ENCODE measurements at places on chromosomes 5 and 9.

DNA sequence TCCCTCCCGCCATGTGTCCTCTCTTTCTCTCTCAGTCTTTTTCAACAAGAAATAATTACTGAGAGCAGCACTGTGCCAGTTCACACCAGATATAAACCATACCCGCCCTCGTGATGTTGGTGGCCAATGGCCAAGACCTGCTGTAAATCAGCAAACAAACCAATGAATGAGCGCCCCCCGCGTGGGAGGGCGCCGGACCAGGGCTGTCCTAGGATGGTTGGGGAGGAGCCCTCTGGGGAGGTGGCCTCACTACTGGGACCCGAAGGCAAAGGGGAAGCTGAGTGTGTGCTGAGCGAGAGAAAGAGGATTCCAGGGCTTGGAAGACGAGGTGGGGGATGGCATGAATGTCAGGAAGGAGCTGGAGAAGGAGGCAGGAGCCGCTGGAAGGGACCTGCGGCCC, 51.2 kb upstream of the BARHL1 start:
- no peak for DNase-seq

DNA sequence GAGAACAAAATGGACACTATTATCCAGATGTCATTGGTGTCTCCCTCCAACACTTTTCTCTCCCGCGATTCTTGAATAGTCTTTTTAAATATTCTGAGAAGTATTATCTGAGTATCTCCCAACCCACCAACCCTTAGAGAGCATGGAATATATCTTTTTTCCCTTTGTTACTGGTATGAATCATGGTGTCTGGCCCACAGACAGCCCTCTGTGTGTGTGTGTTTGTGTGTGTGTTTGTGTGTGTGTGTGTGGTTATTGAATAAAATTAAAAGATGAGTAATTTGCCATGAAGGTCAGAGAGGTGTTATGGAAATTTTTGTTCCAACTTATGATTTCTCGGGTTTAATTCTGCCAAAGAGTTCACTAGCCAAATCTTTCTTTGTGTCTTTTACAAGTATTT, 47.7 kb downstream of the CAMK4 start:
- no peak for DNase-seq

- DNase-seq = no peak
Observed at GRCh38 chr5:122599000-122599399, 175.9 kb upstream of the SNX2 start.

DNA sequence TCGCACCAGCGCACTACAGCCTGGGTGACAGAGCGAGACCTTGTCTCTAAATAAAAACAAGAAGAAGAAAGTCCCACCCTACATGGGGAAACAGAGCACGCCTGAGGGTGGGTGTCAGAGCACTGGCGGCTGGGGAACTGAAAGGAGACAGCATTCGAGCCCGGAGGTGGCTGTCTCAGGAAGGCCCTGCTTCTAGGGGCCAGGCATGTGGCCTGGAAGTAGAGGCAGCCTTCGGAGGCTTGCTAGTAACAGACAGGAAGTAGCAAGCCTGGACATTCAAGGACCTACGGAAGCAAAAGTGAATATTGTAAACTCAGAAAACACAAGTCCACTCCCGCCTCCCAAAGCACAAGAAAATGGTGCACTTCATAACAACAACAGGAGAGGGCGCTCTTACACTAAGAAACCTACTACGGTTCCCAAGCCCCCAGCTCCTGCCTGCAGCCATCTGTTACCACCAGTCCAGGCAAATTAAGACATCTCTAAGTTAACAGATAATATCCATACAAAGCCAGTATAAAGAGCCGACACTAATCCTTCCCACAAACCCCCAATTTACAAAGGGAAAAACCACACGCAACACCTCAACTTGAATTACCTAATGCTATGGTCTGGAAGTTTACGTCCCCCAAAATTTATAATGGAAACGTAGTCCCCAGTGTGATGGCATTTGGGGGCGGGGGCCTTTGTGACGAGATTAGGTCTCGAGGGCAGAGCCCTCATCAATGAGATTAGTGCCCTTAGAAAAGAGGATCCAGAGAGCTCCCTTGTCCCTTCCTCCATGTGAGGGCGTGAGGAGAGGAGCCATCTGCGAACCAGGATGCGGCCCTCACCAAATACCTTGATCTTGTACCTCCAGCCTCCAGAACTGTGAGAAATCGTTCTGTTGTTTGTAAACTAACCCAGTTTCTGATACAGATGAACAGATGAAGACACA, 7.7 kb downstream of the RASGEF1C start:
- no peak for DNase-seq

GRCh38 chr5:134511796-134512660, 13.4 kb upstream of the JADE2 start:
- DNase-seq = no peak

DNA sequence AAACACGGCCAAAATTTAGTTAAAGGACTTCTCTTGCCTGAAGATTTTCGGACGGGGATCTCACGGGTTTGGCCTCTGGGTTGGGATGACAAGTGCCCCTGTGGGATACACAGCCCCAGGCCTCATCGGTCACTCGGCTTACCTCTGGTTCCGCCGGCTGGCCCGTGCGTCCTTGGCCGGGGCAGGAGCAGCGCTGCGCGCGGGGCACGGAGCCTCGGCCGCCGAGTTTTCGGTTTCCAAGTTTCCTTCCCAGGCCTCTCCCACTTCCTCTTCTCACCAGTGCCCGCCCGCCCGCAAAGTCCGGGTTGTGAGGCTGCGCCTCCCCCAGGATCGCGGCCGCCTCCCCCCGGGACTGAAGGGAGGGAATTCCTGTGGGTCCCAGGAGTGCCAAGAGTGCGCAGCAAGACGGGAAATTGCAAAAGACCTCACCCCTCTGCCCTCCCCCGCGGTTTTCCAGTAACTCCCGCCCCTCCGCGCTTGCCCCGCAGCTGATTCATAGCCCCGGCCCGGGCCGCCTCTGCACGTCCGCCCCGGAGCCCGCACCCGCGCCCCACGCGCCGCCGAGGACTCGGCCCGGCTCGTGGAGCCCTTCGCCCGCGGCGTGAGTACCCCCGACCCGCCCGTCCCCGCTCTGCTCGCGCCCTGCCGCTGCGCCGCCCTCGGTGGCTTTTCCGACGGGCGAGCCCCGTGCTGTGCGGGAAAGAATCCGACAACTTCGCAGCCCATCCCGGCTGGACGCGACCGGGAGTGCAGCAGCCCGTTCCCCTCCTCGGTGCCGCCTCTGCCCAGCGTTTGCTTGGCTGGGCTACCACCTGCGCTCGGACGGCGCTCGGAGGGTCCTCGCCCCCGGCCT, at the start of gene OSMR:
TSS of gene OSMR (plus strand) at position 487 of the 853 bp plus-strand sequence. CDS start 23,033 bp downstream, outside the sequence.
- no peak for DNase-seq

DNA sequence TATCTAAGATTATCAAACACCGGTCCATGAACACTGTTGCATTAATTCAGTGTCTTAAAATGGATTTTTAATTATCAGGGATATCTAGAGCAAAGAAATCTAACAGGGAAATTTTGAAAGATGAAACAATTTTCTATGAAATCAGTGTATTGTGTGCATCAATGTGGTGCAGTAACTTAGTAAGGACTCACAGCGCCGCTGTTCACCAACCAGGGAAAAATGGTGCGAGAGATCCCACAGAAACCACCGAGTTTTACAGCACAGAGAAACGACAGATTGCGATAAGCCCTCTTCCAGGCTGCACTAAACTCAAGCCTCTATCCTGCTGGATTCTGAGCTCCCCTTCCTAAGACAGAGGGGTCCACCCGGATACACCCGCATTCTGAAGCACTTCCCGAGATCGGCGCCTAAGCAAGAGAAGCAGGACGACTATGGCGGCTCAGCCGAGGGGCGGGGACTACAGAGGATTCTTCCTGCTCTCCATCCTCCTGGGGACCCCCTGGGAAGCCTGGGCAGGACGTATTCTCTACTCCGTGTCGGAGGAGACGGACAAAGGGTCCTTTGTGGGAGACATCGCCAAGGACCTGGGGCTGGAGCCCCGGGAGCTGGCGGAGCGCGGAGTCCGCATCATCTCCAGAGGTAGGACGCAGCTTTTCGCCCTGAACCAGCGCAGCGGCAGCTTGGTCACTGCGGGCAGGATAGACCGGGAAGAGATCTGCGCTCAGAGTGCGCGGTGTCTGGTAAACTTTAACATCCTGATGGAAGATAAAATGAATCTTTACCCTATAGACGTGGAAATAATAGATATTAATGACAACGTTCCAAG, at the start of gene PCDHGA7:
TSS of gene PCDHGA7 (plus strand) at position 274 of the 826 bp plus-strand sequence. CDS start at position 432, 158 bp downstream.
- no peak for DNase-seq

- DNase-seq = no peak
Observed at GRCh38 chr5:68320413-68320986, 104.9 kb downstream of the PIK3R1 start.

GRCh38 chr5:157282150-157282549, 16.2 kb downstream of the CYFIP2 start:
- DNase-seq = no peak

DNA sequence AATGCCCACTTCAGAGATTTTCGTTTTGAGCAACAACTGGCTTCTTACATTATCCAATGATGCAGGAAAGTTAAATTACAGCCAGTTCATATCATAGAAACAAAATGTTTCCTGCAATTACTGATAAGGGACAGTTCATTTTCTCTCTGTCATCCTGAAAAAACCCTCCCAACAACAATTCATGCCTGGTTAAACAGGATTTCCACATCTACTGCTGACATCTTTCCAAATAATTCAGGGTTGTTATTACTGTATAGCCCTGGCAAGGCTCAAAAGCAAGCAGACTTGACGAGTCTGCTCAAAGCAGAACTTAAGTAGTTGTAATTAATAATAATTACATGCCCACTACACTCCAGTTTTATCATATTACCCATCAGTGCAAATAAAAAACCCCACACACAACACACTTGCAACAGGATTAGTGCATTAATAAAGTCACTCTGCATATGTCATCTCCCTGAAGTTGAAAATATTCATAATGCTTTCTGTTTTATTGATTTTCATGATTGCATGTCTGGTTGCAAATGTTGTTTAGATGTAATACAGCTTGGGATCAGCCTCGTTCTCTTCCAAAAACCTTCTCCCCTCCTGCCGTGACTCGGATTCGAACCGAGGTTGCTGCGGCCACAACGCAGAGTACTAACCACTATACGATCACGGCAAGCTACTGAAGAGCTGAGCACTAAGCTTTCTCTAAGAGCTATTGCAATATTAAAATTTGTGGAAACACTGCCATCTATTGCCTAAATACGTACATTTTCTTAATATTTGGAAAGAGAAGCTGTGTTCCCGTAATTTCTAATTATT, 119.6 kb upstream of the NFIB start:
- no peak for DNase-seq

- DNase-seq = no peak
Observed at GRCh38 chr5:179273441-179274145, 71.7 kb downstream of the ADAMTS2 start.

- no peak for DNase-seq
Observed at GRCh38 chr9:121527371-121527770, 27.7 kb upstream of the GGTA1 start.

DNA sequence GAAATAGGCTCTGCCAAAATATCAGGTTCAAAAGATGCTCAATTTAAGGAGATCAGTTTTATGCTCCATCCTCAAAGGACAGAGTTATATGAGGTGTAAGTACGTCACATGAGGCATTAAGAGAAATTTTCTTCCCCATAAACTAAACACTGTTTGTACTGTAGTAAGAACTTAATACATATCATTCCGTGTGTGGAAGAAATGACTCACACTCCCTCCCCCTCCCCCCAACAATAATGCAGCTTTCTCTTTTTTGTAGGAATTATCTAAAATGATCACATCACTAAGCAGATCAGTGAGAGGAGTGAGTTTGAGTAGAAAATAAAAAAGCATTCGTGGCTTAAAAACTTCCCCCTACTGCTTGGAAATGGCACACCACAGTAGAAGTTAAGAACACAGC, 2.2 kb downstream of the CDH12 start:
- DNase-seq = no peak

DNA sequence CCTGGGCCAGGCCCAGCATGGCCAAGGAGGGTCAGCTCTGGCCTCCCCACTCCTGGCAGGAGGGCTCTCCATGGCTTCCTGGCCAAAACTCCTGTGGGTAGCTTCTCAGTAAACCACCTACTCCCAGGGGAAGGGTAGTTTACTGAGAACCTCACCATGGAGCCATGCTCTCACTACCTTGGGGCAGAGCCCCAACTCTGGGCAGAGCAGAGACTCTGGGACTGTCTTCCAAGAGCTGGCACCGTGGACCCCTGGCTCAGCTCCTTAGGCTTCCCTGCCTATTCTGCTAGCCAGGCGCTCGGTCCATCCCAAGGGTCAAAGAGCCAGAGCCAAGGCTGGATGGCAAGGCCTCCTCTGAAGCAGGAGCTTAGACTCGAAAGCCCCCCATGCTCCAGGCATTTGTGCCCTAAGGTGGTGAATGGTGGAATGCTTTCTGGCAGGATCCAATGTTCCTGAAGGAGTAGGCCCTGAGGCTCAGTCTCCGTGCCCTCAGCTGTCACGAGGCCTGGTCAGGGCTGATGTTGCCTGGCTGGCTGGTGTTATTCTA, 19.6 kb downstream of the TCF7 start:
- peak; percentile 13 for DNase-seq

- no peak for DNase-seq
Observed at GRCh38 chr5:610011-610743, 2.0 kb upstream of the CEP72 start.

DNA sequence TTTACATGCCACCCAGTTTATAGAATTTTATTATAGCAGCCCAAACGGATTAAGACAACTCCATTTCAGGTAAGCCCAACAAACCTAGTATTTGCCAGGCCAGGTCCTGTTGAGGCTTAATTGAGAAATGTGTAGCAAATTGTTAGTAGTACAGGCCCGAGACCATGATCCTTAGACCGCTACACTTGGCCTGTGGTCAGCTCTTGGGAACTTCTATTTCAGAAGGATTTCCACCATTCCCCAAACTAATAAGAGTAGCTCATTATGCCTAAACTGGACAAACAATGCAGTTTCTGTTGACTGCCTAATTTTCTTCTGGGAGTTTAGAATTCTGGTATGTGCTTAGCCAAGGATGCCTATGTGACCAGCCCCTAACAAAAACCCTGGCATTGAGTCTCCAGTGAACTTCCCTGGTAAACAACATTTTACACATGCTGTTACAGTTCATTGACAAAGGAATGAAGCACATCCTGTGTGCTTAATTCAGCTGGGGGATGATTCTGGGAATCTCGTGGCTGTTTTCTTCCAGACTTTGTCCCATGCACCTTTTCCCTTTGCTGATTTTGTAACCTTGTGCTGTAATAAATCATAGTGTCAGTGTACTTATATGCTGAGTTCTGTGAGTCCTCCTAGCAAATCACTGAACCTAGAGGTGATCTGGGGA, 5.6 kb upstream of the GPX3 start:
- DNase-seq = no peak

GRCh38 chr5:10793785-10794184, 32.8 kb upstream of the DAP start:
- no peak for DNase-seq

GRCh38 chr5:56100439-56101176, 105.8 kb upstream of the IL6ST start:
- no peak for DNase-seq

- DNase-seq = no peak
Observed at GRCh38 chr5:137313526-137314175, 185.5 kb downstream of the SPOCK1 start.

GRCh38 chr5:115170134-115170928, 623 bp upstream of the TRIM36 start:
- peak; percentile 32 for DNase-seq

- DNase-seq = no peak
Observed at GRCh38 chr9:126938327-126938726, 23.7 kb downstream of the RALGPS1 start.

GRCh38 chr5:136769900-136770684, 404.7 kb upstream of the TRPC7 start:
- no peak for DNase-seq

Data from activated B cell treated with CpG ODN at 0.5 μM for 24 hours (primary cell).